ENCODE measurements at places on chromosomes 7 and 10.
A peak's percentile ranks its signal among the peaks of the same experiment; 100 is the strongest.

- DNase-seq, result no peak
These were observed 3.3 kb downstream of the TMEM229A start for GRCh38 chr7:124029396-124030188.

GRCh38 chr7:148708026-148708885, 9.6 kb downstream of the CUL1 start:
- no peak for DNase-seq

DNA sequence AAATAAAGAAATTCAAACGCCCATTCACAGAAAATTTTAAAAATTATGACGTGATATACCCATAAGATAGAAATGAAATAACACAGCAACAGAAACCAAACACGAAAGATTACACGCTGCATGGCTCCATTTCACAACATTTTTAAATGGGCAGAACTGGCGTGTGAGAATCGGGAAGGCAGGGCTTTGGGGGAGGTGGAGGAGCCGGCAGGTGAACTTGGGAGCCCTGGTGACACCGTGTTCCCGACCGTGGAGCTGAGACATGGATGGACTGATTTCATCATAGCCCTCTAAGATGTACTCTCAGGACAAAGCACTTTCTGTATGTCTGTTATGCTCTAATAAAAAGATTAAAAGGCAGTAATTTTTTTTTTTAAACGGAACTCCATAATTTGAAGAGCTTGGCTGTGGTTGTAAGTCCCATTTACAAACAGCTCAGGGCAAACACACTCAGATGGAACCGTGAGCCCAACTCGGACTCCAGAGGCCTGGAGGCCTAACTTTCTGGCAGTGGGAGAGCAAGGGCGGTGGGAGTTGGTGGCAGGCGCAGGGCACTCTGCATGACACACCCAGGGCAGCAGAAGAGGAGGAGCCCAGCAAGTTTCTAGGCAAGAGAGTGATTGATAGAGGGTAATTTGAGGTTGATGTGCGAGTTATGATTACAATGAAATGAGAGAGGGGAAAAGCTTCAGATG, 203.4 kb downstream of the MAD1L1 start:
- no peak for DNase-seq

GRCh38 chr7:26157520-26158105, 5.6 kb downstream of the NFE2L3 start:
- no peak for DNase-seq

- DNase-seq, result no peak
These were observed 6.7 kb downstream of the TLL2 start for GRCh38 chr10:96507044-96507443.

DNA sequence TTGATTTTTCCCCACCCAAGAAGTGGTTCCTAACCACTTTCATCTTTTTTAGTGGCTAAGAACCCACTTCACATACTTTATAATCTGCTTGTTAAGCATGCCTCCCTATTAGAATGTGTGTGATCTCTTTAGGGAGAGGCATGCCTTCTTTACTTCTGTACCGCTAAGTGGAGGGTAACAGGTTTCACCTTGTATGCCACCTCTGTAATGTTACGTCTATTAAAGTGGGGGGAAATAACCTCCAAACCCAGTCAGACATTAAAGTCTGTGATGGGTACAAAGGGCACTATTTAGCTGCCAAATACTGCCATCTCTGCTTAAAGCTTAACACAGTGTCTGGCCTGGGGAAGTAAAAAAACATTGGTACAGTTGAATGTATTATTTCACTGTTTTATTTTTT, 51.9 kb downstream of the EPC1 start:
- DNase-seq, result no peak

- DNase-seq, result peak; percentile 28
These were observed 101.9 kb downstream of the EVX1 start for GRCh38 chr7:27344471-27344870.

GRCh38 chr10:128337860-128338378, 211.7 kb upstream of the MKI67 start:
- no peak for DNase-seq

DNA sequence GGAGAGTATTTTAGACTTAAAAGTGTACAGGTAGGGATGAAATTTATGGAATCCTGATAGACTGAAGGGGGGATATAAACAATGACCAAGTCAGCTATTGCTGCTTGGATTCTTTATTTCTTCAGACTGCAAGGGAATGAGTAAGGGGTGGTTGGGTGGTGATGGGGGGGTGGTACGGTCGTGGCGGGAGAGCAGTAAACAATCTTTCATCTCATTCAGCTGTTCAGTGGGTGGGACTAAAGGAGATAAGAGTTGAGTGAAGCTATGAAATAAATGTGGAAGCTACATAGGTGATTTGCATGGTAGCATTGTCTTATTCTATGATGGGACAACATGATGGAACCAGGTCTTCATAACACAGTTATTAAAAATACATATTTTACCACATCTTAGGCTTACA, 1.8 kb downstream of the SEPTIN7 start:
- DNase-seq, result no peak

DNA sequence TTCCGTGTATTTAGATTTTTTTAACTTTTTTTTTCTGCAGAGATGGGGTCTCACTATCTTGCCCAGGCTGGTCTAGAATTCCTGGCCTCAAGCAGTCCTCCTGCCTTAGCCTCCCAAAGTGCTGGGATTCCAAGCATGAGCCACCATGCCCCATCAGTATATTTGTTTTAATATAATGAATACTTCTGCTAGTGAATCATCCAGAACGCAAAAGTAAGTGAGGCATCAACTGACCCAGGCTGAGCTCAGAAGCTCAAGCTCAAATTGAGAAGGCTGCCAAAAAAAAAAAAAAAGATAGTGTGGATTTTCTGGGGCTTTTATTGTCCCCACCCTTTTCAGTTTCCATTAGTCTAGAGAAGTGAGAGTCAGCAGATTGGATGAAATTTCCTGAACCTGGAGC, 39.0 kb upstream of the TECTB start:
- DNase-seq, result no peak

DNA sequence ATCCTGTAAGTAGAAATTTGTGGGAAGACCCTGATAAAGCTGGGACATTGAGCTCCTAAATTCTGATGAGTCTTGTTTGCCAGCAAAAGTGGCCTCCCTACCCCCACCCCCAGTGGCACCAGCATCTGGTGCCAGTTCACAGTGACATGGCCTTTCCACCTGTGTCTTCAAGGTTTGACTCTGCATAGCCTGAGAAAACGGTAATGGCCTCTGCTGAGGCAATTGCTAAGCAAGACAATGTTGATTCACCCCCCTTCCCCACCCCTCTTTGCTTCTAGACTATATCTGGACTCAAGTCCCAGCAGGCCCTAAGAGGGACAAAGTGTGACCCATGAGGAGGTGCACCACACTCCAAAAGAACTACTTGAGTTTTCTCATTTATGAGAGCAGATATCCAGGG, 48.0 kb upstream of the PIK3CG start:
- DNase-seq, result no peak

- DNase-seq, result peak; percentile 11
These were observed 760.9 kb upstream of the IGFBP3 start for GRCh38 chr7:46681865-46682503.

DNA sequence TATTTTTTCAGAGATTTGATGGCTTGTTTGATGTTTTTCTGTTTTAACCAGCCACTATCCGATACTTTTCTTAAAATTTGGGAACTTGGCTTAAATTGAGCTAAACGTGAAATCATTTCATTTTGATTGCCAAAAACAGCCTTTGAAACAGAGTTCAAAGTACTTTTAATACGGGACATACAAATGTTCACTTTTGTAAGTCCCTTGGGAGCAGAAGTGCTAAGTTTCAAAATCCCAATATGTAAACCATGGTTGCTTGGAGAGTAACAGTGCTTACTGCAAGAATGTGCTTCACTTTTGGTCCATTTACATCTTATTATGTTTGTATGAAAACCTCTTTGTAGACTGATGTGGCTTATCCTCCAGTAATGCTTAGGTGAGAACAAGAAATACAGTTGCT, 10.9 kb downstream of the PNPLA8 start:
- DNase-seq, result peak; percentile 79

GRCh38 chr7:2928613-2929311, 84.7 kb upstream of the GNA12 start:
- DNase-seq, result no peak

Data from fibroblast of gingiva (primary cell).